ENCODE measurements at places on chromosomes 5 and 9. TPM values are rescaled to one million over a fixed set of nuclear protein-coding genes. Genes with fewer than 3 reads are reported as not detected.

Gene PCDHB15
- not detected for total RNA-seq

GRCh38 chr5:95384485-95385213 lies 6.5 kb upstream of the FAM81B start:
- no peak overlapping the region for H3K4me3 ChIP-seq
- H3K4me1 ChIP-seq = peaks cover 5% of the 10 kb centered on the region
- H3K27me3 ChIP-seq = peaks cover 1% of the 10 kb centered on the region
- no peaks in the 10 kb centered on the region for H3K36me3 ChIP-seq
- no peak for DNase-seq

- no peak overlapping the region for H3K27ac ChIP-seq
- no peak for DNase-seq
- H3K36me3 ChIP-seq = no peaks in the 10 kb centered on the region
- H3K4me1 ChIP-seq = no peaks in the 10 kb centered on the region
- H3K4me3 ChIP-seq = no peak overlapping the region
- no peaks in the 10 kb centered on the region for H3K27me3 ChIP-seq
Measured at GRCh38 chr9:32172256-32172655, 212.2 kb upstream of the ACO1 start.

- H3K4me3 ChIP-seq = no peak overlapping the region
- H3K36me3 ChIP-seq = no peaks in the 10 kb centered on the region
- H3K27me3 ChIP-seq = no peaks in the 10 kb centered on the region
- H3K27ac ChIP-seq = no peak overlapping the region
Measured at GRCh38 chr5:38739011-38739704, 106.7 kb upstream of the OSMR start.

- H3K27ac ChIP-seq = no peak overlapping the region
- H3K27me3 ChIP-seq = no peaks in the 10 kb centered on the region
- H3K4me3 ChIP-seq = no peak overlapping the region
- no peaks in the 10 kb centered on the region for H3K4me1 ChIP-seq
- no peak for DNase-seq
- no peaks in the 10 kb centered on the region for H3K36me3 ChIP-seq
Measured at GRCh38 chr9:80520231-80520630, 948.5 kb downstream of the TLE4 start.

DNA sequence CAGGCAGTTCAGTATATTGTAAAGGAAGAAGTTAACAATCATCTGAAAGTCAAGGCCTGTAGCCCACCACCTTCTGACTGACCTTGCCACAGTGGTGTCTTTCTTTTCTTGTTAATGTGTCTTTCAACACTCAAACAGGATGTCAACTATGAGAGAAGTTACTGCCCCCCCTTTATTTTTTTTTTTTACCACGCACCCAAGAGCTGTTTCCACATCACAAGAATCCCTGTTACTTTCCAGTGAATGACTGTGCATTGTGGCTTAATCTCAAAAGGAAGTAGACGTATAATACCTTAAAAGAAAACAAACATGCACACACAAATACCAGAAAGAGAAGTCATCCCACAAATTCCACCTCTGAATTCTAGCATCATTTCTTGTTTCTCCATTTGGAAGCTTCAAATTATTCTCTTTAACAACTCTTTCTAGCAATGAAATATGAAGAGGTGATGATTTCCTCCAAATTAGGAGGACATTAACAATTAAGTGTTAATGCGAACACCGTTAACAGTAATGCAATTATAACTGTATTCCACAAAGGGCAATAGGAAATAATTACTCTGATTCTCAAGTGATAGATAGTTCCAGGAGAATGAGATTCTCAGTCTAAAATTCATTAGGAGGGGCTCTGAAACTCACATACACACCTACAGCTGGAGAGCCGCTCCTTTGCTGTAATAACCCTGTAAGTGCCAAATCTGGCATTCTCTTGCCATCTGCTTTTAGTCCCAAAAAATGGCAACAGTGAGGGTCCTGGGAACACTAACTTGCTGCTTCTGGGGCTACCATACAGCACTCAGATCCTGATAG lies 201.0 kb downstream of the EFNA5 start:
- H3K27ac ChIP-seq = no peak overlapping the region
- DNase-seq = no peak
- no peaks in the 10 kb centered on the region for H3K36me3 ChIP-seq
- H3K4me1 ChIP-seq = peaks cover 7% of the 10 kb centered on the region
- H3K27me3 ChIP-seq = peaks cover 12% of the 10 kb centered on the region

- H3K27me3 ChIP-seq = no peaks in the 10 kb centered on the region
- H3K27ac ChIP-seq = no peak overlapping the region
- DNase-seq = no peak
- no peak overlapping the region for H3K4me3 ChIP-seq
Measured at GRCh38 chr5:13251623-13252376, 692.7 kb downstream of the DNAH5 start.
